Activated naive CD8-positive, alpha-beta T cell treated with anti-CD3 and anti-CD28 coated beads, Interleukin-2, amount 50 U/mL, for 24 hours (primary cell): ENCODE measurements at places on chromosomes 1 and 21.
A peak's percentile ranks its signal among the peaks of the same experiment; 100 is the strongest.

DNA sequence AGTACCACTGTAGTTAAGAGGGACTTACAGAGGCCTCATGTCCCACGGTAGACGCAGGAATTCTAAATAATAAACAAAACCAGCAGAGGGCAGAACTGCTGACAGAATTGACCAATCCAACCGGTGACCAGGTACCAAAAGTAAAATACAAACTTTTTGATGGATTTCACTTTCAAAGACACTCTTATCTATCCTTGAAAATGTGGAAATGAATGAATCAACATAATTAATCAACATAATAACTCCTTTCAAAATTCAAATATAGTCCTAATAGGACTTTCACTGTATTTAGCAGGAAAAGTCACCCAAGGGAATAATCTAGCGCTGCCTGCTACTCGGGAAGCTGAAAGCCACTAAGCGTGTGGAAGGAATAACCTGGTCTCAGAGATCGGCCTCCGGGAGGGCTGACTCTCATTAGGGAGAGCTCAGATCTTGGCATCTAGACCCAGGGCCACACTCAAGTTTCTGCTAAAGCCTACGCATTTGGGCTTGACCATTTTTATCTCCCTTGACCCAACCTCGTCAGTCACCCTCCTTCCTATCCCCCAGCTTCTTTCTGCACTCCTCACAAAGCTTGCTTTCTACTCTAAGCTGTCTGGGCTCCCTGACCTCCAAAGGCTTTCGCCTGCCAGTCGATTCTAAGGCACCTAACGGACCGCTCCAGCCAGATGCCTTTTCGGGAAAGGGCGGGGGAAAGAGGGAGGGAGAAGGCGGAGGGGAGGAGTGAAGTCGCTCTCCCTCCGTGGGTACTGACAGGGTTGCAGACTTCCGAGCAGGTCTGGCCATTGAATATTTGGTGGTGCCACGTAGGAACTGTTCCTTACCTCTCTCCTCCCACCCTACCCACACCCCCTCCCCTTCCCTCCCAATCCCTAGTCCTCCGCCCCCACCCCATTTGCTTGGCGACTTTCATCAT, 1.6 kb downstream of the COL11A1 start:
- no peaks in the 10 kb centered on the region for H3K36me3 ChIP-seq
- no peak for DNase-seq
- H3K4me1 ChIP-seq: peaks cover 5% of the 10 kb centered on the region
- H3K4me3 ChIP-seq: peak overlapping the region; percentile 20

DNA sequence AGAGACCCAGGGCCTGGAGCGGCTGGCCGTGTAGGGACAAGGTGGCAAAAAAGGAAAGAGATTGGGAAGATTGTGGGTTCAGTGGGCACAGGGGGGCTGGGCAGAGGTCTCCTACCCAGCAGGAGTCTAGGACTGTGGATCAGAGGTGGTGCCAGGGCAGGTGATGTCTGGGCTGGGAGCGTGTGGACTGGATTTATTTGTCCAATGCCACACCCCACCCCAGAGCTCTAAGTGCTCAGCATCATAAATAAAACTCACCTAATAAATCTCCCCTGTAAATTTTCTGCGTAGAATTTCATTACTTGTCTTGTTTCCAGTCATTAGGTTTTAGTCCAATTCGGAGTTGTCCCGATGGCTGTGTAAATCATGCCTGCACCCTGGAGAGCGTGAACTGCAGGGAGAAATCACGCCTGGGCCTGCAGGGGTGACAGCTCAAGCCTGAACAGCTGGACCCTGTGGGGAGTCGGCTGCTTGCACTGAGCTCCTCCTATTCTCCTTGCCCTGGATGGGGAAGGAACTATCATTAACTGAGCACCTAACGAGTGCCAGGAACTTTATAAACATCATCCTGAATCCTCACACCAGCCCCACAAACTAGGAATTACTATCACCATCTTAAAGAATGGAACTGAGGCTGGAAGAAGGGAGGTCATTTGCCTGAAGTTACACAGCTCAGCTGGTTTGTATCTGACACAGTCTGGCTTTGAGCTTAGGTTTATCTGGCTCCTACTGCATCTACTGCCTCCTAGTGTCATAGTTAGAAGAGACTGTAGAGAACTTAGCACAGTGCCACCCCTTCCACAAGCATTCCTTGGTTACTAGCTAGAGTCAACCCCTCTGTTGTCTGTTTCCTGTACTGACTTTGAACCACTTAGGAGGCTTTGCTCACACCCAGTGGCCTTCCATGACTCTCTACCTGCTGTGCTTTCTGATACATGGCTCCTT, 25.0 kb upstream of the POU3F1 start:
- H3K4me3 ChIP-seq: no peak overlapping the region
- peaks cover 46% of the 10 kb centered on the region for H3K27me3 ChIP-seq
- peaks cover 4% of the 10 kb centered on the region for H3K4me1 ChIP-seq

DNA sequence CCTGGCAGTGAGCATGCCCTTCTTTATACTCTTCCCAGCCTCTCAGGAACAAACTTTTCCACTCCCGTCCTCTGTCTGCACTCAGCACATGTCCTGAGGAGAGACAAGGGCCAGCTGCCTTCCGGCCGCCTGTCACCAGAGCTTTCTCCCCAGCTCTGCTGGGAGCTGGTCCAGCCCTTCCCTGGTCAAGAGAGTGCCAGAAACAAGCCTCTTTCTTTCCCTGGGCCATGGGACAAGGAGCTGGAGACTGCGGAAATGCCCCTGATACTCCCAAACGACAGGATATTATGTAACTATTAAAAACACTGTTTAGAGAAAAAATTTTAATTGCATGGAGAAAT, 10.4 kb downstream of the LAMB3 start:
- H3K4me1 ChIP-seq: peaks cover 3% of the 10 kb centered on the region
- peaks cover 2% of the 10 kb centered on the region for H3K27me3 ChIP-seq
- no peak overlapping the region for H3K4me3 ChIP-seq

DNA sequence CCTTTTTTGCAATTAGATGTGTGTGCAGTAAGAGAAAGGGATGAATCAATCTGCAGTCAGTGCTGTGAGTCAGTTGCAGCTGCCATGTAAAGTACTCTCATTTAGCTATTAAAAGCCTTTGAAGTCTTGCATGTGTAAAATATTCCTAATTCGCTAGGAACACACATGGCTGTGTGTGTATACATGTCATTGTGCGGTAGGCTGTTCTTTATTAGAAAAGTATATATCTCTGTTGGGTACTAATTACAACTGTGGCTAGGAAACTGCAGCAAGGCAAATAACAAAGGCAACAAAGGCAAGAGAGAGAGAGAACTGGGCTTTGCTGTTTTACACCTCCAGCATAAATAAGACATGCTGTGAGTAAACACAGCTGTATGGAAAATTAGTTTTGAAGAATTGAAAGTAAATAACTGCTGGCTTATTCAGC, 41.7 kb downstream of the EPB41 start:
- peaks cover 48% of the 10 kb centered on the region for H3K4me1 ChIP-seq
- no peak overlapping the region for H3K27ac ChIP-seq
- H3K36me3 ChIP-seq: peaks cover 5% of the 10 kb centered on the region
- no peak overlapping the region for H3K4me3 ChIP-seq
- no peak for DNase-seq

DNA sequence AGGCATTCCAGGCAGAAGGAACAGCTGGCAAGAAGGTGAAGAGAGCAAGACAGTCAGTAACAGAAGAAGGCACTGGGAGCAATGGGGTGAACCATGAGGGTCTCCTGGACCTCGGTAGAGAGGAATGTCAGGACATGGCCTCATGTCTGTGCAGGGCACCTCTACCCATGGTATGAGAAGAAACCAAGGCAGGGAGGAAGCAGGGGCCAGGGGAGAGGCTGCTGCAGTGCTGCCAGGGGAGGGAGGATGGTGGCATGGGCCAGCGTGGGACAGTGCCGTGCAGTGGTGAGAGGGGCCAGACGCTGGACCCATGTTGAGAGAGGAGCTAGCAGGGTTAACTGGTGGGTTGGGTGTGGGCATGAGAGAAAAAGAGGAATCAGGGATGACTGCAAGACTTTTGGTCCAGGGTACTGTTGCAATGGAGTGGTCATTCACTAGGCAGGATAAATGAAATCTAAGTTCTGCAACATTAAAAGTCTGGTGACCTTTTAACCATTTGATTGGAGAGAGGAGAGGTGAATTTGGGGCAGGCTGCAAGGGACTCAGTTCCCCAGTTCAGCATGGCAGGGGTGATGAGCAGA, 577.6 kb downstream of the MATN1 start:
- peaks cover 18% of the 10 kb centered on the region for H3K27me3 ChIP-seq
- no peak for DNase-seq
- H3K36me3 ChIP-seq: no peaks in the 10 kb centered on the region
- H3K27ac ChIP-seq: no peak overlapping the region
